Stimulated activated CD4-positive, alpha-beta T cell treated with anti-CD3 and anti-CD28 coated beads, Interleukin-12 subunit alpha, Interleukin-12 subunit beta, amount 100 ng/mL, for 24 hours (primary cell): ENCODE measurements at places on chromosomes 16 and 17.

DNA sequence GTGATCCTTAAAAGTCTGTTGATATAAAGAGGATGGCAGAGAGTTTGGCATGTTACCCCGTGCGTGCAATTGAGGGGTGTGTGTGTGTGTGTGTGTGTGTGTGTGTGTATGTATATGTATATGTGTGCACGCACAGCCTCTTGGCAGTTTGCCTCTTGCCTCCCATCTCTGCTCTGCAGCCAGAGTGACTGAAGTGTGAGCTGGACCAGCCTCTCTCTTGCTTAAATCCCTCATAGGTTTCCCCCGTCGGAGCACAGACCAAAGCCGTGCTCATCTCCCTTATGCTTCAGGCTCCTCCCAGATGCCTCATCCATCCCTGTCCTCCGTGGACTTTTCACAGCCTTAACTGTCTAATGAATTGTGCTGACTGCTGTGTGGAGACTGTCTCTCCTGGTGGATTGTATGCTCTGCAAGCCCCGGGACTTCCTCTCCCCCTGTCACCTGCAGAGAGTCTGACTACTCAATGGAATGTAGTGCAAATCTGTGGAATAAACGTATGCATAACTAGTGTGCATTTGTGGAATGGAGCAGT lies 413.5 kb downstream of the CPPED1 start:
- DNase-seq = no peak

- DNase-seq = no peak
Observed at GRCh38 chr16:67063008-67063407, 34.1 kb downstream of the CBFB start.

DNA sequence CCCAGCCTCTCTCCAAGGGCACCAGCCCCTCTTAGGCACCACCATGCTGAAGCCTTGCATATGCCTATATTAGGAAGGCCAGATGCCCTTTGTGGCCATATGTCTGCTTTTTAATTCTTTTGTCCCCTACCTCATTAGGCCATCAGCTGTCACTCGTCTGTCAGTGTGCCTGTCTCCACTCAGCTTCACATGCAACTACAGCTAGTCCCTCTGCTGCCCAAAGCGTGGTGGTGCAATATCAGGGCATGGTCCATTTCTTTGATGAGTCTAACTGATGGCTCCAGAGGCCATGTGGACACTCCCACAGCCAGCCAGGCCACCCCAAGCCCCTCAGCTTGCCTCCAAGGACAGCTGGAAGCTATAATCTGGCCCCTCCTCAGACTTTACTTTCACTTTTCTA lies 36.3 kb downstream of the MYO18A start:
- no peak for DNase-seq

DNA sequence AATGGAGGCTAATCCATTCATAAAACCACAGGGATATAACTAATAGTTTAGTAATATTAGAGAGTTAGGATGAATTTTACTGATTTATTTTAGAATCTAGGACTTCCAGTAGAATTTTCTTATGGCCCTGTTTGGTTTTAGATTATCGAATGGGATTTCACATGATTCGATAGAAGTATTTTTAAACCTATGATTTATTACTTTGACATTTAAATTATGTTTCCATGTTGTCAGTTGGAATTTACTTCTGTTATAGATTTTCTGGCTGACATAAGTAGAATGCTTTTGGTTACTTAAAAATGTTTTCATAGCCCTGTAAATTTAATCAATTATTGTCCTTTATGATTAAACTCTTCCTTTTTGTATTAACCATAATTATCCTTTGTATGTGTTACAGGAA lies 158.8 kb downstream of the CHD9 start:
- DNase-seq = no peak

- DNase-seq = no peak
Observed at GRCh38 chr16:52512297-52512987, 34.5 kb downstream of the TOX3 start.

- no peak for DNase-seq
Observed at GRCh38 chr17:836151-836550, 54.0 kb downstream of the MRM3 start.

DNA sequence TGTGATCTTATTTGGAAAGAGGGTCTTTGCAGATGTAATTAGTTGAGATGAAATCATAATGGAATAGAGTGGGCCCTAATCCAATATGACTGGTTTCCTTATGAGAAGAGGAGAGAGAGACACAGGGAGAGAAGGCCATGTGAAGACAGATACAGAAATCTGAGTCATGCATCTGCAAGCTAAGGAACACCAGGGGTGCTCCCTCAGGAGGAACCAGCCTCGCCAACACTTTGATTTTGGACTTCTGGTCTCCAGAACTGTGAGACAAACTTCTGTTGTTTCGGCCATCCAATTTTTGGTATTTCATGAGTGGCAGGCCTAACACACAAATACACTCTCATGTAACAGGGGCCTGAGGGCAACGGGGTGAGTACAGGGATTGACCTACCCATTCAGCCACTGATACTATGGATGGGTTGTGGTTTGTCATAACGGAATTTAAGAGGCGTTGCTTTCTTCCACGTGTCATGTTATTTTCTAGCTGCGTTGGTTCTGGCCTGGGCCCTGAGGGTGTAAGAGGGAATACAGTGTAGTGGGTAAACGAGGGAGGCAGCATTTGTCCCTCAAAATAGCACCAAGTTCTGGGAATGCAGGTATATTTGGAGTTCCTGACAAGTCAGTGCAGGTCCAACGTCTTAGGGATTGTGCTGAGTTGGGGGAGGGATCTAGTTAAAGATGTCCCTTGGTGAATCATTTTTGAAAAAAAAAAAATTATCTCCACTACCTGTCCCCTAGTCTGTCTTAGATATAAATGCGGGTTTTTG lies 17.7 kb downstream of the PLCG2 start:
- no peak for DNase-seq

GRCh38 chr16:81429045-81429521 lies 15.5 kb upstream of the CMIP start:
- DNase-seq = no peak

DNA sequence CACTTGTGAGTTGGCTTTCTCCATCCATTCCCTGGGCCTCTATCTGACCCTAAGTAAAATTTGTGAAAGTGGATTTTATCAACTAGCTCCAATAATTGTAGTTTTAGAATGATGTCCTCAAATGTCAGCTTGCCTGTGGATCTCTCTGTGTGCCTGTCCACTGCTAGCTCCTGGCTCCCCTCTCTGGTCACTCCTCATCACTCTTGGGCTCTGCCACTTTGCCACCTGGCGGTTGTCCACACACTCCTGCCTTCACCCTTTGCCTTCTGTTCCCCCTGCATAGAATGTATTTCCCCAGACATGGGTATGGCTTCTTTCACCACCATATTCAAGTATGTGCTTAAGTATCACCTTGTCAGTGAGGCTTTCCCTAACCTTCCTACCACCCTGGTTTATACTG lies 19.8 kb downstream of the ANKFN1 start:
- DNase-seq = no peak

- DNase-seq = no peak
Observed at GRCh38 chr17:4585638-4585994, 1.3 kb downstream of the SMTNL2 start.

GRCh38 chr16:81107511-81107910 lies 11.3 kb upstream of the GCSH start:
- no peak for DNase-seq

GRCh38 chr16:21654881-21655280 lies 2.5 kb upstream of the IGSF6 start:
- DNase-seq = no peak
